ENCODE measurements at places on chromosomes 5 and 9. TPM values are rescaled to one million over a fixed set of nuclear protein-coding genes. Genes with fewer than 3 reads are reported as not detected.
A peak's percentile ranks its signal among the peaks of the same experiment; 100 is the strongest.

DNA sequence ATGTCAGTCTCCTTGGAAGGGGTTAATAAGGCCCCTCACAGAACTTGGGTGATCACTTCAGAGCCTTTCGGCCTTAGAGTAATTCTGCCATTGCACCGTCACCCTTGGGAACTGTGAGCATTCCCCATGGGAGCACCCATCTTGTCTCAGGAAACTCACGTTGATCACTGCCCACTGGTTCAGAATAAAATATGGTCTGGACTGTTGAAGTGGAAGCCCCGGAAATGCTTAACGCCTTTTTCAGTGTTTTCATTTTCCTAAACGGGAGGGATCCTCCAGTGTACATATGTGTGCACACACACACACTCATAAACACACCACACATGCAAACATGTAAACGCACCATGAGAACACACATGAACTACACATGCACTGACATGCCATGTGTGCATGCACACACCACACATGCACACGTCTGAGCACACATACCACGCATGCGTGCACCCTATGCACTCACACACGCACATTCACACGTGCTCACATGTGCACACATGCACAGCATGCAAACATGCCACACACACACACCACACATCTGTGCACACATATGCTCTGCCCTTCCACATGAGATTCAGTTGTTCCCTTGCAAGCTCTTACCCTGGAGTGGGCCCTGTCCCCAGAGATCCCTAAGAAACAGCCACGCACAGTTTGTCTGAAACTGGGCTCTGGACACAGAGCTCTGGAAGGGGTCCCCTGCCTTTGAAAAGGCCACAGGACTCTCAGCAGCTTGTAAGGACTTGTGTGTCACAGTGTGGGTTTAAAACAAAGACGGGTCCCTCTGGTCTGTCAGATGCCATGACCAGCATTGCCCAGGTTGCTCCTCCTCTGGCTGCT is 17.0 kb downstream of the MRPL36 start:
- no peak overlapping the region for H3K4me3 ChIP-seq
- no peaks in the 10 kb centered on the region for H3K4me1 ChIP-seq
- peaks cover 3% of the 10 kb centered on the region for H3K27me3 ChIP-seq
- no peak overlapping the region for H3K27ac ChIP-seq
- H3K36me3 ChIP-seq, result no peaks in the 10 kb centered on the region
- no peak for DNase-seq

- no peaks in the 10 kb centered on the region for H3K4me1 ChIP-seq
- no peaks in the 10 kb centered on the region for H3K36me3 ChIP-seq
- no peak overlapping the region for H3K4me3 ChIP-seq
- H3K27me3 ChIP-seq, result no peaks in the 10 kb centered on the region
- no peak for DNase-seq
Observed at GRCh38 chr5:137260820-137261695, 238.1 kb downstream of the SPOCK1 start.

GRCh38 chr5:149348518-149348917 is 3.2 kb downstream of the GRPEL2 start:
- no peaks in the 10 kb centered on the region for H3K27me3 ChIP-seq
- peaks cover 12% of the 10 kb centered on the region for H3K4me1 ChIP-seq
- H3K36me3 ChIP-seq, result peaks cover 52% of the 10 kb centered on the region
- no peak for DNase-seq

DNA sequence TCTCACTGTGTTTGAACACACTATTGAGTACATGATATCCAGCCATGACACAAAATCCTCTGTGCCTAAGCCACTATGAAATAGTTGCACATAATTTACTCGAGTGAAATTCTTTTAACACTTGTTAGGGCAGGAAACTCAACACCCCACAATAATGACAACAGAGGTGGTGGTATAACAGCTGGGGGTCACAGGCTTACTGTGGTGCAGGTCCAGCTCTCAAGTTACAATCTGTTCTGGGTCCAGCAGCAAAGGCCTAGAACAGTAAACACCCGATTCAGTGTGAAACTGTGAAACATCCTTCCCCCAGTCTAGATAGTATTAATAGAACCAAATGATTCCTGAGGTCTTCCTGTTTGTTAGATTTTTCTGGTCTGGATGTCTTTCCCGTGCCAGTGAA is 102.9 kb upstream of the APC start:
- DNase-seq, result no peak
- no peaks in the 10 kb centered on the region for H3K4me1 ChIP-seq
- no peaks in the 10 kb centered on the region for H3K27me3 ChIP-seq
- no peak overlapping the region for H3K27ac ChIP-seq

DNA sequence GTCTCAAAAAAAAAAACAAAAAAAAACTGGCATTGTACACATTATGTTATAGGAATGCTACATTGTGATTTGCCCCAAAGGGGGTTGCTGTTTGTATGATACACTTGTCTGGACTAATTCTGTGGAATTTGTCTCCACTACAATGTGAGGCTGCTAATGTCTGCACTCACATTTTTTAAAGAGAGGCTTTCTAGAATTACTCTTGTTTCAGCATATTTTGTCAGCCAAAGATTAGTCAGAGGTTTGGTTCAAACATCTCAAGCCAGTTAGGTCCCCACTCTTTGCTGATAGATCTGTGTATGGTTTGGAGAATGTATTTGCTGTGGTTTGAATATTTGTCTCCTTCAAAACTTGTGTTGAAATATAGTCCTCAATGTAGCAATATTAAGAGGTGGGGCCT is 59.3 kb upstream of the ZNF169 start:
- H3K36me3 ChIP-seq, result no peaks in the 10 kb centered on the region
- no peak overlapping the region for H3K4me3 ChIP-seq
- H3K4me1 ChIP-seq, result no peaks in the 10 kb centered on the region
- DNase-seq, result no peak
- no peaks in the 10 kb centered on the region for H3K27me3 ChIP-seq

GRCh38 chr5:168647083-168647482 is 67.9 kb upstream of the PANK3 start:
- no peaks in the 10 kb centered on the region for H3K36me3 ChIP-seq
- no peak overlapping the region for H3K4me3 ChIP-seq
- no peak for DNase-seq
- no peaks in the 10 kb centered on the region for H3K27me3 ChIP-seq

- peak overlapping the region; percentile 99 for H3K27ac ChIP-seq
- H3K4me3 ChIP-seq, result no peak overlapping the region
- H3K27me3 ChIP-seq, result no peaks in the 10 kb centered on the region
- peaks cover 31% of the 10 kb centered on the region for H3K4me1 ChIP-seq
- no peaks in the 10 kb centered on the region for H3K36me3 ChIP-seq
Observed at GRCh38 chr5:140546851-140547507, 483 bp upstream of the EIF4EBP3 start.

GRCh38 chr5:115333164-115333563 is 36.7 kb upstream of the CCDC112 start:
- no peaks in the 10 kb centered on the region for H3K27me3 ChIP-seq
- no peaks in the 10 kb centered on the region for H3K4me1 ChIP-seq
- DNase-seq, result no peak
- H3K36me3 ChIP-seq, result no peaks in the 10 kb centered on the region
- no peak overlapping the region for H3K4me3 ChIP-seq
- no peak overlapping the region for H3K27ac ChIP-seq

GRCh38 chr9:126451316-126451885 is 124.8 kb downstream of the MVB12B start:
- no peaks in the 10 kb centered on the region for H3K36me3 ChIP-seq
- no peaks in the 10 kb centered on the region for H3K27me3 ChIP-seq
- H3K4me1 ChIP-seq, result no peaks in the 10 kb centered on the region
- H3K4me3 ChIP-seq, result no peak overlapping the region
- DNase-seq, result no peak

GRCh38 chr5:39485079-39485478 is 60.3 kb upstream of the DAB2 start:
- H3K36me3 ChIP-seq, result no peaks in the 10 kb centered on the region
- no peaks in the 10 kb centered on the region for H3K27me3 ChIP-seq
- H3K4me3 ChIP-seq, result no peak overlapping the region
- DNase-seq, result no peak

DNA sequence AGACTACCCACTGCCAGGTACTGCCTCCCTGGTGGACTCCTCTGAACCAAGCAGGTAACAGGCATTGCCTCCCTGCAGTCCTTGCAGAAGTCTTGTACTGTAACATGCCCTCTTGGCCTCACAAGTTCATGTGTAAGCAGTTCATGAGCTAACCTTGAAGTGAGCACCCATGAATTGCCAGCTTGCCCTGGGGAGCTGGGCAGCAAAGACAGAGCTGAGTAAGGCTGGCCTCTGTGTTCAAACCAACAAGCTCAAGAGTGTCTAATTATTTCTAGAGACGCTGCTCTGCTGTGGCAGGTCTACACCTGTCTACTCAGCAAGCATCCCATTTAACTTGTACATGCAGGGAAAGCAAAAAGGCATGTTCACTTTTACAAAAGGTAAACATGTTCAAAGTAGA is 113.5 kb downstream of the FEM1C start:
- H3K4me1 ChIP-seq, result no peaks in the 10 kb centered on the region
- no peak for DNase-seq
- no peak overlapping the region for H3K4me3 ChIP-seq
- H3K27ac ChIP-seq, result no peak overlapping the region

DNA sequence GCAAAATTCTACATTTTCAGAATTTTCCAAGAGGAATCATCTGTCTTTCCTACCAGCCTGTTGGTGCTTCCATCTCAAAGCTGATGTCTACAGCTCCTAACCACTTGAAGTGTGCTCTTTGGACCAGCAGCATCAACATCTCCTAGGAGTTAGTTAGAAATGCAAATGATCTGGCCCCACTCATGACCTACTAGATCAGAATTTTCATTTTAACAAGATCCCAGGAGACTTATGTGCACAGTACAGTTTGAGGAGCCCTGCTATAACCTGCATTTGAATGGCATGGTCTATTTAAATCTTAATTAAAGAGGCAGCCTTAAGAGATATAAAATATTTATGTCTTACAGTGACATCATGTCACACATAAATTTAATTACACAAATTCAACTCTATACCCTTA is 33.8 kb downstream of the ITK start:
- H3K27ac ChIP-seq, result no peak overlapping the region
- H3K4me3 ChIP-seq, result no peak overlapping the region
- H3K36me3 ChIP-seq, result no peaks in the 10 kb centered on the region

DNA sequence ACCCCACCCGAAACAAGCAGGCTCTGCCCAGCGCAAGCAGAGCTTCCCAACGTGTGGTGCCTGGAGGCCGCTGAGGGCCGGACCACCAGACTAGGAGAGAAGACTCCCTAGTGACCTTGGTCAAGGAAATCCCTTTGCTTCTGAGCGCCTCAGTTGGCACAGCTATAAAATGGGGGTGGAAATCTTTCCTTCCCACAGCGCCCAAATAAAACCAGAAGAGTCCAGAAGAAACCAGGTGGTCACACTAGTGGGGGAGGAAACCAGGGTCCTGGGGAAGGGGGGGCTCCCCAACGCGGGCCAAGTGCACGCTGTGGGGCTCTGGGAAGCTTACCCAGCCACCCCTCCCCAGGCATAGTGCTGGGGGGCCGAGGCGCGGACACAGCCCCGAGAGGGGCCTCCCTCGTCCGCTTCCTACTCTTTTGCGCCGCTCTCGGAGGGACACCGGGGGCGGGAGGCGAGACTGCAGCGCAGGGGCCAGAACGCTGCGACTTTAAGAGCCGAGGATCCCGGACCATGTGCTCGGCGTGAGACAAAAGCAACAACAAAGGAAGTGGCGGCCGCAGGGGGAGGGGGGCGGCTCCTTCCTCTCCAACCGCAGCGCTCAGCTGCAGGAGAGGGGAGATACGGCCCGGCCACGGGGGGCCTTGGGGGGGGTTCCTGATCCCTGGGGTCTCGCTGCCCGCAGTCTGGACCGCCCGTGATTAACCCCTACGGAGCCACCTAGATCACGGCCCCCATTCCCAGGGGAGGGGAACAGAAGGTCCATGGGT is 885 bp downstream of the RNF44 start:
- no peaks in the 10 kb centered on the region for H3K36me3 ChIP-seq
- peak overlapping the region; percentile 74 for H3K4me3 ChIP-seq
- peak overlapping the region; percentile 98 for H3K27ac ChIP-seq
- no peaks in the 10 kb centered on the region for H3K27me3 ChIP-seq
- H3K4me1 ChIP-seq, result peaks cover 26% of the 10 kb centered on the region

DNA sequence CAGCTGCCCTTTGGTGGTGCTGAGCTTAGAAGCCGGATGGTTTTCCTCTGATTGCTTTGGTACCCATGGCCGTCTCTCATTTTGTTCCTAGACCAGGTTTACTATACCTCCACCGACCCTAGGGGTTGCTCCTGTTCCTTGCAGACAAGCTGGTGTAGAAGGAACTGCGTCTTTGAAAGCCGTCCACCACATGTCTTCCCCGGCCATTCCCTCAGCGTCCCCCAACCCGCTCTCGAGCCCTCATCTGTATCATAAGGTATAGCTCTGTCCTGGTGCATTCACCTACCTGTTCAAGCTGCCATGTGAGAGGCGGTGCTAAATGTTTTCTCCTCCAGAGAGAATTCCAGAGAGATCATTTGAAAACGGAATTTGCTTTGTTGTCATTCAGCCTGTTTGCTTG is 39.5 kb downstream of the TENT4A start:
- H3K4me1 ChIP-seq, result no peaks in the 10 kb centered on the region
- no peak for DNase-seq
- H3K27me3 ChIP-seq, result no peaks in the 10 kb centered on the region
- H3K27ac ChIP-seq, result no peak overlapping the region
- H3K36me3 ChIP-seq, result peaks cover 81% of the 10 kb centered on the region
- H3K4me3 ChIP-seq, result no peak overlapping the region

- DNase-seq, result peak; percentile 63
- no peak overlapping the region for H3K27ac ChIP-seq
- H3K27me3 ChIP-seq, result no peaks in the 10 kb centered on the region
- H3K4me3 ChIP-seq, result no peak overlapping the region
- H3K36me3 ChIP-seq, result no peaks in the 10 kb centered on the region
- no peaks in the 10 kb centered on the region for H3K4me1 ChIP-seq
Observed at GRCh38 chr9:122810306-122810946, 10.5 kb downstream of the OR1K1 start.

- no peak overlapping the region for H3K27ac ChIP-seq
- DNase-seq, result no peak
- H3K36me3 ChIP-seq, result no peaks in the 10 kb centered on the region
- peaks cover 27% of the 10 kb centered on the region for H3K4me1 ChIP-seq
Observed at GRCh38 chr5:129098488-129099183, 4.1 kb downstream of the ISOC1 start.

DNA sequence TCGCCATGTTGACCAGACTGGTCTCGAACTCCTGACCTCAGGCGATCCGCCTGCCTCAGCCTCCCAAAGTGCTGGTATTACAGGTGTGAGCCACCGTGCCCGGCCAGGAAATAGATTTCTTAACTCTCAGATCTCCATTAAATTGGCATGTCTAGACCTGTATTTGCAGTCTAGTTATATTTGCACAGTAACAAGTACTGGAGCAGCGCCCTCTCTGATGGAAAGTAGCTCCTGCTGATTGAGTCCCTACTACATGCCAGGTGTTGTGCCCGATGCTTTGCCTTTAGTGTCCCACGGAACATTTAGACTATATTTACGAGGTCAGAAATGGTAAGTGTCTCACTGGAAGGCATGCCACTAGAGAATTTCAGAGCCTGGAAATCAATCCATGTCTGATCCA is 15.8 kb upstream of the TMED9 start:
- H3K4me3 ChIP-seq, result no peak overlapping the region
- DNase-seq, result no peak
- H3K27me3 ChIP-seq, result no peaks in the 10 kb centered on the region
- H3K4me1 ChIP-seq, result no peaks in the 10 kb centered on the region

GRCh38 chr9:126558051-126558665 is 55.6 kb upstream of the LMX1B start:
- H3K4me3 ChIP-seq, result no peak overlapping the region
- no peaks in the 10 kb centered on the region for H3K36me3 ChIP-seq
- H3K4me1 ChIP-seq, result no peaks in the 10 kb centered on the region

Gene FKTN
- total RNA-seq, result 21.5 TPM

Gene KLHL3
- 16.1 TPM for total RNA-seq

Gene GALNT12
- total RNA-seq, result 2.7 TPM

Gene ZNF462
- 48.4 TPM for total RNA-seq

Gene PTGDS
- 241 TPM for total RNA-seq

Gene DMRT1
- not detected for total RNA-seq

Gene LCN15
- not detected for total RNA-seq

Gene WDR31
- total RNA-seq, result 16.5 TPM

Gene ATP10B
- 0.15 TPM for total RNA-seq

Gene MAML1
- 12.9 TPM for total RNA-seq

Gene NPR2
- 26.7 TPM for total RNA-seq
